Right renal cortex interstitium (tissue), 3 donors: ENCODE measurements at places on chromosomes 4 and X.

DNA sequence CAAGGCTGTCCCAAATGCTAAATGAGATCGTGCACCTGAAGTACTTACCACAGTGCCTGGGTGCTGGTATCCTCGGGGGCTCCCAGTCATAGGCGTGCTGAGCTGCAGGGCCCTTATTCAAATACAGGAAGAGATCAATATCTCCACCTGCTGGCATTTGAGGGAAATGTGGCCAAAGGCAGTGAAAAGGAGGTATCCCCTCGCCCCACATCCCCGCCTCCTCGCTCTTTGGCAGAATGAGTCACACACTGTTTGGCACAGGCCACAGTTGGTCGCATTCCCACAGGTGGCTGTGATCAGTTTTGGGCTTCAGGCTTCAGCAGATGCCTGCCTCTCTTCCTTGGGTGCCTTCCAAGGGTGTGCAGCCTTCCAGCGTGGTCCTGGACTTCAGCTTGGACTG lies 28.4 kb downstream of the ZNF185 start:
- DNase-seq = no peak

DNA sequence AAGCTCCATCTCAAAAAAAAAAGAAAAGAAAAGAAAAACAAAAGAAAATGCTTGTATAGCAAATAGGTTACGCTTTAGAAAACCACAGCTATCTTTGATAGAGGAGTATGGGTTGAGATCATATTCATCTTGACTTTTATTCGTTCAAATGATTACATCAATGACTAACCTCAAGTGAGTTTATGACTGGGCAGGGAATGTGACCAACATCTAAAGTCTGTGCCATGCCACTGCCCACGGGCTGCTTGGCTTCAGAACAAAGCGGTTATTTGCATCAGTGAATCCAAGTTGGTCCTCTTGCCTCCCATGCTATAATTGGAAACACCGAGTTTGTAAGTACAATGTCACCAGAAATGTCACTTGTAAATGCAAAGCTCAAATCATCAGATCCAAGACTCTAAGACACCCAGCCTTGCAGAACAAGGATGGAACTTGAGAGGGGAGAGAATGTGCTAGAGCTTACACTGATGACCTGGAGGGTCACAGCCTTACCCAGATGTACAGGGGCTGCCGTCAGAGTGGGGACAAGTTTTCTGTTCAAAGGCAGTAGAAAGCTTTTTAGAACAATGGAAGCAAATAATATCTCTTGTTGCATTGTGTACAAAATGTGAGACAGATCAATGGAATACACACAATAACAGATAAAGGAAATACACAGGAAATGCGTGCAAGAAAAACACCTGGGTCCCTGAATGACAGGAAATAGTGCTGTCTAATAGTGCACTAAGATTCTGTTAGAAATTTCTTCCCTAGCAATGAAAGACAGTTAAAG lies 8.4 kb upstream of the OPN1LW start:
- DNase-seq = no peak

DNA sequence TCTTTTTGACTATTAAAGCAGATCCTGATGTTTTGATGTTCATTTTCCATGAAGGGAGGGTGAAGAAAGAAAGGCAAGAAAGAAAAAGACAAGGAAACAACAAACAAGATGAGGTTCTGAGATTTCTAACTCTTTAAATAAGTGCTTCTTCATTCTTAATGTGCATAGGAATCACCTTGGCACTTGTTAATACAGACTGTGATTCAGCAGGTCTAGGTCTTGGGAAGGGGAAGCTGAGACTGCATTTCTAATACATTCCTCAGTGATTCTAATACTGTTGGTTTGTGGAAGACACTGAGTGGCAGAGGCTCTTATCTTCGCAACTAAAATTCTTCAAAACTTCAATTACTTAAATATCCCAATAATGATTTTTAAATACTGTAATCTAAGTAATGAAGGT lies 95.2 kb upstream of the NAP1L5 start:
- DNase-seq = no peak

DNA sequence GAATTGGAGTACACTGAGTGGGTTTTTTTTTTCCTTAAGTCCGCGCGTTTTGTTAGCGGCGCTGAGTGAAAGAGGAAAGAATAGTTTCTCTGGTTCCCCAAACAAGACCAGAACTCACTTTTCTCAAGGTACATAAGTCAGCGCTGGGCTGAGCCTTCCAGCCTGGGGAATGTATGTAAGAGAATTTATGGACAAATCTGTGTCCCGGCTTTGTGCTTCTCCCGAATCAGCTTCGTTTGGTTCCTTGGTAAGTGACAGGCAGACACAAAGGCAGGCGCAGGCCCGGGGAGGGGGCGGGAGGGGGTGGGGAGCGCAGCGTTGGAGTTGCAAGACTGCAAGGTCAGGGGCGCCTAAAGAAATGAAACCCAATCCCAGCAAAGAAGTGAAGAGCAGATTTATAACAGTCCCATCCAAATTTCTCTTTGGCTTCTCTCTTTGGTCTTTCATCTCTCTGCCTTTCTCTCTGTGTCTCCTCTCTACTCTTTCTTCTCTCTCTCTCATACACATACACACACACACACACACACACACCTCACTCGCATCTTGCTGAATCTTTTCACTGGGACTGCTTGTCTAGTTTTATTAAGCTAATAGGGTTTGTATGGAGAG lies 981 bp downstream of the TET2 start:
- peak; percentile 45 for DNase-seq

DNA sequence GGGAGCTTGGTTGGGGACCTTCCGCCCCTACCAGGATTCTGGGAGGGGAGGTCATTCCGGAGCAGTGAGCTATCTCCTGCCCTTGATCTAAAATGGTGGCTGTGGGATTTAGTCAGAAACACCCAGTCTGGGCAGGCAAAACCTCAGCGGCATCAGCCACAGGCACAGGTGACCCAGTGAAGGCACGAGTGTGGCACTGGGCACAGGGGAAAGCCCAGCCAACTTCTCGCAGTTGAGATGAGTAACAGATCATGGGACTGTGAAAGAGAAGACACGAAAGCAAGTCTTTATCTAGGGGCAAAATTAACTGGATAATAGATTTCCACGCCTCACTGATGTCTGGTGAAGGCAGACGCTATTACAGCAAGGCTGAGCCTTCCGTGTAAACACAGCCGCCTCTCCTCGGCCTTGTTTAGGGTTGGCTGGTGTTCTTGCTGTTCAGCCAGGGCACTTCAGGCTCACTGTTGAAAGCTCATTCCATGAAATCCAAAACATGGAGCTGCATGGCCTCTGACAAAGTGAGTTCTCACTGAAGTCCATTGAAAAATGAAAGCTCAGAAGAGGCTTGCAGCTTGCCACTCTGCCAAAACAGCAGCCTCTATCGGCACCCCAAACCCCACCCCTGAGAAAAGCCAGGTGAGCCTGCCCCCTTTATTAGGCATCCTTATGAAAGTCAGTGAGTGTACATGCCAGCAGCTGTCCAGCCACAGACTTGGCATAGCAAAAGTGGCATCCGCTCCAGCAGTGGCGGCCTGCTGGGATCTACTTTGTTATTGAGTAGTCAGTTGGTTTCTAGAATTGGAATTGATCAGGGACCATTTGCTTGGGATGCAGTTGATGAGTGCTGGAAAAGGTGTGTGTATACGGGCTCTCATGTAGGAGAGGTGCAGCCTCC lies 102.3 kb upstream of the MTM1 start:
- DNase-seq = no peak

DNA sequence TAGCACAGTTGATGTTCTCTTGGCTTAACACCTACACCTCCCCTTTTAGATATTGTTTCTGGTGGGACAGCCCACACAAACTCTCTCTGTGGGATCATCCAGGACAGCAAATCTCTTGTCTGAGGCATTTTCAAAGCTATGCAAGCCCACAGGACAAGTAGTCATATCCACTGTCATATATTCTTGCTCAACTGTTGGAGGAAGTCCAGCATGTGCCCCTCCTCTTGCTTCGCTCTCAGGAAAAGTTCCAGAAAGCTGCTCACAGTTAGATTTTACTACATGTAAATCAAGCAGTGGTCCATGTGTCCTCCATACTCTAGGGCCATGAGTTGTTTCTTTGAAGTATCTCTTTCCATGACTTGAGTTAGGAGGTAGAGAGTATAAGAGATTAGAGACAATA lies 260.7 kb downstream of the INPP4B start:
- DNase-seq = no peak

DNA sequence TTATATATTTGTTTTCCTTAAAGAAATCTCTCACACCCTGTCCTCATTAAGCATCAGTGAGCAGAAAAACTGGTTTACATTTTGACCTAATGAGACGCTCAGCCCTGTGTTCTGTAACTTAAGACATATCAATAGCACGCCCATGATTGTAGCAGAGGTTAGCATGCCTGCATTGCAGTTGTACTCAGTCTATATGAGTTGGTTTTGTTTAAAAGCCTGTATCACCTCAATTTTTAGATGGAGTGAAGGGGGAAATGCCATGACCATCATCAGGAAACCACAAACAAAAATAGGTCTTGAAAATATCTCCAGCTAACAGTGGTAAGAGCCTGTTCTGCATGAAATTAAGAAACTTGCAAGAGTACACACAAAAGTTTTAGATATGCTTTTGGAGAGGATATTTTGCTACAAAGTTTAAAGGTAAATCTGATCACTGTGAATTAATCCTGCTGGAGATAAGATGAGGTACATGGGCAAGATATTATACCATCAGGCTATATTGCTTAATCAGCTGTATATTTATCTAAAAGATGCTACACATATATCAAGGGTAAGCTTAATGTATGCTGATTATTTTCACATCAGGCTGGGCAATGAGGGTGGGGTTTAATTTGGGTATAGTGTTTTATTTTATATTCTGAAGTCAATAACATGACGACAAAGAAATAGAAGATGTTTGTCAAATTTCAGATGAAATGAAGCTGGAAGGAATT lies 13.1 kb upstream of the COQ2 start:
- DNase-seq = no peak

DNA sequence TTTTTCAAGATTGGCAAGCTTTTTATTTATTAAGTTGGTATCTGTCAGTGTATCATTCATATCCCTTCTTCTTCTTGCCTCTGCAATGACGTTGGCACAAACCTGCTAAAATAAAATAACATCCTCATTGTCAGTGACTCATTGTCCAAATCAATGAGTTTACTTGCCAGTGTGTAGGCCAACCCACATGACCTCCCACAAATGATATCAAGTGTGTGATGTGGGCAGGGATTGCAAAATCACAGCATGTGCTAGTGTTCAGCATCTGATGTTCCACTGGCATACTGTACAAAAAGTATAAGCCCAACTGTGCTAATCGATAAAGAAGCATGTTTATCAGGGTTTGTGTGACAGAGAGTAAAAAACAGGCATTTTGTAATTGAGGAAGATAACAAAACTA lies 25.5 kb downstream of the GPAT3 start:
- no peak for DNase-seq
